ENCODE measurements at places on chromosomes 2 and 18. TPM values are rescaled to one million over a fixed set of nuclear protein-coding genes. Genes with fewer than 3 reads are reported as not detected.

- DNase-seq: peak; percentile 69
Measured at GRCh38 chr2:97673182-97673914, 3.8 kb downstream of the C2orf92 start.

DNA sequence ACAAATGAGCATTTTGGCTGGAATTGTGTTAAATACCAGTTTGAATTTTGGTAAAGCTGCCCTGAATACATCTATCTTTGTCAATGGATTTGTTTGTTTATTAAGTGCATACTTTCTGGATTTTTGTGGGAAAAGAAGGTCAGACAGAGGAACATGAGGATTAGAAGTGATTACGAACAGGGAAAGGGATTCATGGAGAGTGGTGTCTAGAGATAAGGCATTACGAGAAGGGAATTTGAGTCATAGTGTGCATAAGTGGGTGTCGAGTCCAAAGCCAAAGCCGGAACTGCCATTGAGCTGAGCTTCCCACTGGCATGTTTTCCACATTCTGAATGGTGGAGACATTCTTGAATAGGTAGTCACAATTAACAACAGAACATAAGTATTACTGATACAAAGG, 68.9 kb upstream of the EFEMP1 start:
- no peak for DNase-seq

GRCh38 chr2:182716650-182716979, 558 bp downstream of the DNAJC10 start:
- peak; percentile 24 for DNase-seq

The UGT1A8 gene
- not detected for total RNA-seq

Measured in activated CD4-positive, alpha-beta T cell treated with anti-CD3 and anti-CD28 coated beads for 36 hours (primary cell).